Activated CD4-positive, alpha-beta memory T cell treated with anti-CD3 and anti-CD28 coated beads, Interleukin-2, amount 10 ng/mL, durations not matched to agents 7 days and 5 days (primary cell): ENCODE measurements at places on chromosomes 13 and 19.

DNA sequence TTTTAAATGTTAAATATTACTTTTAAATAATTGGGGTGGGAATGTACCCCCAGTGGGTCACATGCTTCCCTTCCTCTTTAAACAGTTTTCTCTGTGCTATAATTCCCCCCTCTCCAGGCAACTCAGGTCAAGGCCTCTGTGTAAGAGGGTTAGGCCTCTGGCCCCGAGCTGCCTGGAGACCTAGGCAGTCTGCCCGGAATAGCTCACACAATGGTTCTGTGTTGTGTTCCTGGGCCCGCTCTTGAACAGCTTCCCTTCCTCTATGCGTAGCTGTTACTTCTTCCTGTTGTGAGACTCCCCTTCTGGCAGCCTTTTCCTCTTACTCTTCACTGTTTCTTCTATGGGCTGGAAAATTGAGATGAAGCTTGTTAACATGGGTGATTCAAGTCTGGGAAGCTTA, 14.8 kb upstream of the ZNF492 start:
- no peaks in the 10 kb centered on the region for H3K4me1 ChIP-seq
- no peaks in the 10 kb centered on the region for H3K36me3 ChIP-seq
- no peaks in the 10 kb centered on the region for H3K27me3 ChIP-seq
- H3K27ac ChIP-seq: no peak overlapping the region

GRCh38 chr19:31418692-31419430, 69.6 kb upstream of the TSHZ3 start:
- H3K4me1 ChIP-seq: no peaks in the 10 kb centered on the region
- DNase-seq: no peak

DNA sequence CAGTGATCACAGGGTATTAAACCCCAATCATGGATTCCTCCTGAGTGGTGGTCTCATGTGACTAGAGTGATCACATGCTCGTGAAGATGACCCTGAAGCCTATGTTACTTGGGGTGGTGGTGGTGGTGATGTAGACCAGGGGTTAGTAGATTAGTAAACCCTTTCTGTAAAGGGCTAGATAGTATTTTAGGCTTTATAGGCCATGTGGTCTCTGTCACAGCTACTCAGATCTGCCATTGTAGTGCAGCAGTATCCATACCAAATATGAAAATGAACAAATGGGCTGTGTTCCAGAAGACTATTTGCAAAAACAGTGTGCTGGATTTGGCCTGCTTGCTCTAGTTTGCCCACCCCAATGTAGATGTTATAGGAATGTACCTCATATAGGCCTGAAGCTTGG, 9.4 kb downstream of the NDFIP2 start:
- no peak overlapping the region for H3K27ac ChIP-seq
- H3K4me3 ChIP-seq: no peak overlapping the region
- no peak for DNase-seq

DNA sequence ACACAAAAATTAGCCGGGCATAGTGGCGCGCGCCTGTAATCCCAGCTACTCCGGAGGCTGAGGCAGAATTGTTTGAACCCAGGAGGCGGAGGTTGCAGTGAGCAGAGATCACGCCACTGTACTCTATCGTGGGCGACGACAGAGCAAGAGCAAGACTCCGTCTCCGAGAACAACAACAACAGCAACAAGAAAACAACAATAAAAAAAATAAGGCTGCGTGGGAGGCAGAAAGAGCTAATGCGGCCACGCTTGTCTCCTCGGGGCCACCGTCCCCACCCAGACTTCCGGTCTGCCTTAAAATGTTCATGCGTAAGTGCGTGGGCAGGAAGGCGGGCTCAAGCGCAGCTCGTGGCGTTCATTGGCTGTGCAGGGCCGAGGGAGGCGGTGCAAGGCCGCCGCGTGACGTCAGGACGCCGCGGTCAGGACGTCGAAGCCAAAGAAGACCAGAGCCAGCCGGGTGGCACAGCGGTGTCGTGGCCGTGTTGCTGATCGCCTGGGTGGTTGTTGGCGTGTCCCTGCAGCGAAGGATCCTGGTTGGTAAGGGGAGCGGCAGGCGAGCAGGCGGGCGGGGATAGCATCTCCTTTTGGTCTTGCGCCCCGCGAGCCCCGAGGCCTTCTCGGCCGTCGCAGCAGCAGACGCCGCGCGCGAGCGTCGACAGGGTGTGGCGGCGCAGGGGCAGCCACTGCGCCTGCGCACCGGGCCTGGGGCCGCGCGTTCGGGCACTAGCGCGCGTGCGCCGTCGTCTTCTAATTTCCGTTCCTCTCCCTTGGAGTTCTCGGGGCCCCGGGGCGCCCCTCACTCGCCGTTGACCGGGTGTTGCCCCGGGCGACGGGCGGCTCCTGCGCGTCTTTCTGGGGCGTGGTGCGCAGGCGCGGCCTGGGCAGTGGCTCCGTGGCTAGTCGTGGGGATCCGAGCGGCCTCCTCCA, at the start of gene LENG8:
Gene LENG8, plus strand, starts transcription at position 426 of the 927 bp plus-strand sequence. CDS start 2,146 bp downstream, outside the sequence.
- peak; percentile 98 for DNase-seq
- peaks cover 75% of the 10 kb centered on the region for H3K36me3 ChIP-seq
- peak within 1 kb of the TSS; percentile 97 for H3K27ac ChIP-seq
- no peaks in the 10 kb centered on the region for H3K27me3 ChIP-seq

- H3K27me3 ChIP-seq: no peaks in the 10 kb centered on the region
- no peaks in the 10 kb centered on the region for H3K36me3 ChIP-seq
- H3K4me1 ChIP-seq: no peaks in the 10 kb centered on the region
- DNase-seq: no peak
- no peak overlapping the region for H3K4me3 ChIP-seq
These were observed 506.7 kb upstream of the NBEA start for GRCh38 chr13:34435338-34435737.
